Aorta (tissue), 5 donors: ENCODE measurements at places on chromosomes 5 and 9.

- DNase-seq, result no peak
These were observed 120.4 kb upstream of the RETREG1 start for GRCh38 chr5:16737209-16737608.

- DNase-seq, result no peak
These were observed 573 bp upstream of the SPATA24 start for GRCh38 chr5:139404484-139404840.

DNA sequence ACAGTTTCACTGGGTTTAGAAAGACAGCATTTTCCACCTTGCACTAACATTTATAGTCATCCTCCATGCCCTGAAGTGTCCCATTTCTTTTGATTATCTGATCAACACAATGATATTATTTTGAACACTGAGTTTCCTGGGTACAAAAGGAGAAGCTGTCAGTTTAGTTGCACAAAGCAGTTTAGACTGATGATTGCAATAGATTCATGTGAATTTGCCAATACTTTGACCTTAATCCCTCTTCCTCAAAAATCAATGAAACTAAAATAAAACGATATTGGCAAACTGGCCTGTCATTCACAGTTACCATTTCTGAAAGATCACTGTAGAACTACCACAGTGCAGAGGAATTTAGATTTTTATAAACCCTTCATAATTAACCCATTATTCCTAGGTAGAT lies 34.2 kb upstream of the RASGRF2 start:
- DNase-seq, result no peak

- no peak for DNase-seq
These were observed 168.5 kb downstream of the ACTL7B start for GRCh38 chr9:108687006-108687987.

DNA sequence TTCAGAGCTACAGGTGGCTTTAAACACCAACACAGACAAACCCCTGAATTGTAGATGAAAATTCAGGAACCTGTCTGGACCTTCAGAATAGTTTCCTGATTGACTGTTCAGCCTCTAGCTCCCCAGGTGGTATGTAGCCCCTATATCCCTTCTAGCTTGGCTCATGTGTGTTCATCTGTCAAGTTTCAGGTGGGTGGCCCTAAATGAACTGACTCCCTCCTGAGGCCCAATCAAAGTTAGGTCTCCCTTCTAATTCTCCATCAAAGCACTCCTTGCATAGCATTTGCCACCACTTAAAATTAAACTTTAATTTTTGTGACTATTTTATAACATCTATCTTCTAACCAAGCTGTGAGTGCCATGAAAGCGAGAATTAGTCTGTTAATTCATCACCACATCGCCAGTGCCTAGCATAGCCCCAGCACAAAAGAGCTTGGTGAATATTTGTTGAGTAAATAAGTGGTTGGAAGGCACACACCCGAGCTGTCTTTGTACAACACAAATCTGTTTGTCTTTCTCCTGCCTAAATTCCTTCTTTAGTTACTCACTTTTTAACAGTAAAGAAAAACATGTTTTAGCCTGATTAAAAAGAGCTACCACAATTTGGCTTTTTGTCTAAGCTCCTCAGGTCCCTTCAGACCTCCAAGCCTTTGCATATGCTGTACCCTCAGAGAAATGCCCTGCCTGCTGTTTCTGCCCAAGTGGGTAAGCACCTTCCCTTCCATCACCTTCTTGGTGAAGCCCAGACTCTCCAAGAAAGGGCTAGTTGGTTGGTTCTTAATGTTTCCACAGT lies 138.1 kb upstream of the HMHB1 start:
- DNase-seq, result no peak

DNA sequence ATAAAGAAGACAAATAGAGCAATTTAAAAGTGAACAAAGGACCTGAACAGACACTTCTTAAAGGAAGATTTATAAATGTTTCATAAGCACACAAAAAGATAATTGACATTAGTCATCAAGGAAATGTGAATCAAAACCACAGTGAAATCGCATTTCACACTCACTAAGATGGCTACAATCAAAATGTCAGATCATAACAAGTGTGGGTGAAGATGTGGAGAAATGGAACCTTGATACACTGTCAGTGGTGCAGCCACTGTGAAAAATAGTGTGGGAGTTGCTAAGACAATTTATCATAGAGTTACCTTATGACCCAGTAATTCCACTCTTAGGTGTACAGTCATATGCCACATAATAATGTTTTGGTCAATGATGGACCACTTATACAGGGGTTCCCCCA lies 54.5 kb upstream of the HTR4 start:
- no peak for DNase-seq

GRCh38 chr5:108125771-108126511 lies 256.0 kb downstream of the FBXL17 start:
- DNase-seq, result no peak

GRCh38 chr9:130663258-130663976 lies 977 bp upstream of the PRDM12 start:
- DNase-seq, result no peak

- DNase-seq, result no peak
These were observed 3.8 kb downstream of the IRX1 start for GRCh38 chr5:3599226-3600105.
